ENCODE measurements at places on chromosomes 16 and 17.

GRCh38 chr17:66364508-66364907 lies 62.1 kb downstream of the PRKCA start:
- no peak for DNase-seq

DNA sequence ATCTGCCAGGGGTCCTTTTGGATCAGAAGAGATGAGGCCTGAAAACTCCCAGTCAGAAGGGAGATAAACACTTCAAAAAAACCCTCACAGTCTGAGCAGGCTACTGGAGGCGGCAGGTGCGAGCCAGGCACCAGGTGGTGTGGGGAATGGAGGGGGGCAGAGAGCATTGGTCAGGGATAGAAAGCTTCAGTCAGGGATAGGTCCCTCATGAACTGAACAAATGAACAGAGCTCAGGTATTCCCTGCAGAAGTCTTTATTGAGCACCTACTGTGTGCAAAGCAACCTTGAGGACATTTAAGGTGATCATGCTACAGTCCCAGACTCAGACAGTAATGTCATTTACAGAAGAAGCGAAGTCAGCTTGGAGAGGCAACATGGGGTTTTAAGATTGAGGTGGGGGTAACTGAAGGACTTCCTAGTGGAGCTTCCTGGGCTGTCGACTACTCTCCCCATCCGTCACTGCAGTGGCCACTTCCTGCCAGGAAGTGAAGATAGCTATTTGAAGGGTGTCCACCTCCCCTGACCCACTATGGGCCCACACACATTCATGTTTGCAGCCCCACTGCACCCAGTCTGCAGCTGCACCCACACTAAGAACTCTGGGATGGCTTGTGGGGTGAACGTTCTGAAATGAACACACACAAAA lies 3.2 kb downstream of the KIFC3 start:
- DNase-seq = no peak

DNA sequence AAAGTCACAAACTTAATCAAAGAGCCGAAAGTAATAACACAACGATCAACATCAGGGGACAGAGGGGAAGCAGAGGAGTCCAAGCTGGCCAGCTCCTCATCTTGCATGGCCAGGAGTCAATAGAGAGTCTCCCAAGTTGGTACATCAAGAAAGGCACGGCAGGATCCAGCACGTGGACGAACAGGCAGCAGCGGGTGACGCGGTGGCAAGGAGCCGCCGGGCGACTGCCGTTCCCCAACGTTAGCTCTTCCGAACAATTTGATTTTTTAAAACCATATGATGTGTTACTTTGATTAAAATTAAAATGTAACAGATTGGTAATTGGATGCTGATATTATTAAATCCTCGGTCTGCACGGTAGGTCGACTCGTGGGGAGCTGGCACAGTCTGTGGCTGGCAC lies 81.8 kb upstream of the DOC2B start:
- DNase-seq = no peak

GRCh38 chr16:81216706-81217105 lies 21.8 kb upstream of the BCO1 start:
- no peak for DNase-seq

DNA sequence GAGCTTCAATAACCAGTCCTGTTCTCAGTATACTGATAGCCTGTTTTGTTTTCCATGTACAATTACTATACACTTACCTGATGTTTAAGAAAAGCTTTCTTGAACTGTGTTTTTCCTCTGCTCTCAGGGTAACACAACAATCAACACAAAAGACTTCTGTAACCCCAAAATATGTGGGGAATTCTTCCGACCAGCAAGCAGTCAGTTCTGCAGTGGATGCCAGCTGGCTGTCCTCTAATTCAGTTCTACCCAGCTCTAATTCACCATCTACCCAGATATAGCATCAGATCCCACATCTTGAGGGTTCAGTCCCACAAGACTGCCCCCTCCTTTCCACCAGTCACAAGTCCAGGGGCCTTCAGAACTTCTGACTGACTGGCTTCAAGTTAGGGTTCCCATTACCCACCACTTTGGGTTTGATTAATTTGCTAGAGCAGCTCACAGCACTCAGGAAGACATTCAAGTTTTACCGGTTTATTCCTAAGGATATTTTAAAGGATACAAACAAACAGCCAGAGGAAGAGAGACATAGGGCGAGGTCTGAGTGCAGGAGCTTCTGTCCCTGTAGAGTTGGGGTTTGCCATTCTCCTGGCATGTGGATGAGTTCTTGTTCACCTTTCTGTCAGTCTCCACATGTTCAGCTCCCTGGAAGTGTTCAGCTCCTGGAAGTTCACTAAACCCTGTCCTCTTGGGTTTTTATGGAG lies 178.2 kb downstream of the CHD9 start:
- no peak for DNase-seq

DNA sequence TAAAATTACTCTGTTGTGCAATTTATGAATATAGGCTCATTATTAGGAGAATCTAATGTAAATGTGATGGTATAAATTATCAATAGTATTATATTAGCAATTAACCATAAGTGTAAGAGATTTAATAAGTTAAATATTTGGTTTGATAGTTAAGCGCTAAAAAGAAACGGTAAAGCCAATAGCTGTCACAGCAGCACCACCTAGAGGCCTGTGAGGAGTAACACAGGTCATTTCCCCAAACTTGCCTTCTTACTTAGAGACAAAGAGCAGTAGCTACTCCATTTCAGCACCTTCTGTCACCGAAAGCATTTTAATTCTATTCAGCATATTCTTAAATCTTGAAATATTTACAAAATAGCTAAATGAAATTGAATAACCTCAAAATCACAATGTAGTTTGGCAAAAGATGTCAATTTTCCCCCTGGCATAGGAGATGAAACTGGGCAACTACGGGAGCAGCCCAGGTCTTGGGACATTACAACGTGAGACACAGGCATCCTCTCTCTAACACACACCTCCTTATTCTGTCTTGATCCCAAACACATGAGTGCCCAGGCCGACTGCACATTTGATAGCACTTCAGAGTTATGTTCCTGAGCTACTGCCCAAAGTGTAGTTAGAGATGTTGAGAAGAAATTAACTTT lies 14.3 kb upstream of the DYNLRB2 start:
- DNase-seq = peak; percentile 72

GRCh38 chr17:58527949-58528348 lies 13.5 kb upstream of the MTMR4 start:
- DNase-seq = no peak

DNA sequence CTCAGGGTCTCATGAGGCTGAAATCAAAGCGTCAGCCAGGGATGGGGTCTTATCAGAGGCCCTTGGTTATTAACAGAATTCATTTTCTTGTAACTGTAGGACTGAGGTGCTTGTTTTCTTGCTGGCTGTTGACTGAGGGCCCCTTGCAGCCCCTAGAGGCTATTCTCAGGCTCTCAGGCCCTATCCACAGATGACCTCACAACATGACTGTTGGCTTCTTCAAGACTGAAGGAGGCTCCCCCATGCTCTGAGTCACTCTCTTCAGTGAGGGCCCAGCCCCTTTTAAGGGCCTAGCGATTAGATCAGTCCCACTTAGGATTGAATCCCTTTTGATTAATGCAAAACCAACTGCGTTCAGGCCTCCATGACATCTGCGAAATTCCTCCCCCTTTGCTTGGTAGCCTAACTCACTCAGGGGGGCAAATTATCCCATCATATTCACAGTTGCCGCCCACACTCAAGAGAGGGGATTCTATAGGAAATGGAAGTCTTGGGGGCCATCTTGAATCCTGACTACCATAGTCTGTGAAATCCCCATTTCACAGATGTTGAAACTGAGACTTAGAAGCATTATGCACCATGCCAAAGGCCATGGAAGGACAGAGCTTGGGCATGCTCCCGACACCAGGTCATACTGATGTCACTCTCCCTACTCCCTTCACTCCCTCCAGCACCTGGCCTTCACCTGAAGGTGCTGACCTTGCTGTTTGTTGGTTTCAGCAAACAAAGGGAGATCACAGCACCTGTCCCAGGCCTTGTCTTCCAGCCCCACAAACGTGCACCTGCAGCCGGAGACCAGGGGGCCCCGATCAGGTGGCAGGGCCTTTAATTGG lies 592.3 kb downstream of the MAF start:
- no peak for DNase-seq

GRCh38 chr16:67000384-67001351 lies 12.3 kb downstream of the CES4A start:
- DNase-seq = no peak

DNA sequence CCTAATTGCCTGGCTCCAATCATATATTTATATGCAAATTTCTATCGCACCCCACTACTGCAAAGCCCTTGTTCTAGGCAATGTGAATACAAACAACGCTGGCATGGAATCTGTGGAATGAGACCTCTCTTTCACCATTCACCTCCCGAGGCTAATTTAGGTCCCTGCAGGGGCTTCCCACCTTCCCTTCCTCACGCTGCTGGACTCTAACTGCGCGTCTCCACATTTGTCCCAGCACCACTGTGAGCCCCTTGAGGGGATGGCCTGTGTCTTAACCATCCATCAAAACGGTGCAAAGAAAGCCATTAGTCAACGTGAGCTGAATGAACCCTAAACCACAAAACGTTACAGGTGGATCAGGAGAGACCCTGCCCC lies 1.6 kb downstream of the TMEM114 start:
- DNase-seq = no peak

DNA sequence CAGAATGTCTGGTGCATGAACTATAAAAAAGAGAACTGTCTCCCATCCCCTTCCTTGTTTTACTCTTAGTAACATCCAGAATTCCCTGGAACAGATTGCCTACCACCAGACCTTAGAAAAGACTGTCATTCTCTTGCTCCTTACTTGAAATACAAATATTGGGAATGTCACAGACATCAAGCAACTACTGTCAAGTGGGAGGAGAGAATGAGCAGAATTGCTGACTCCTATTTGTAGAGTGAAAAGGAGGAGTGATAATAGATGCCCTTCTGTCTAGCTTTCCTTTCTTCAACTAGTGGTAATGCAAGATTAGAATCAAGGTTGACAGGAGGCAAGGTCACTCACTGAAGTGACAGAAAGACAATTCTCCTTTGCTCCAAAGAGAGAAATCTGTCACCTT lies 23.9 kb upstream of the NOL11 start:
- no peak for DNase-seq

Data from muscle of back (tissue), 13 donors.